ENCODE measurements at places on chromosomes 7 and 10.
A peak's percentile ranks its signal among the peaks of the same experiment; 100 is the strongest.

- DNase-seq: peak; percentile 49
- H3K4me3 ChIP-seq: no peak overlapping the region
- H3K27me3 ChIP-seq: no peaks in the 10 kb centered on the region
- H3K4me1 ChIP-seq: no peaks in the 10 kb centered on the region
These were observed 6.9 kb downstream of the MMD2 start for GRCh38 chr7:4951903-4952636.

GRCh38 chr7:95471071-95471470, 14.7 kb upstream of the ASB4 start:
- no peak overlapping the region for H3K4me3 ChIP-seq
- H3K27ac ChIP-seq: no peak overlapping the region
- H3K4me1 ChIP-seq: peaks cover 4% of the 10 kb centered on the region
- no peaks in the 10 kb centered on the region for H3K27me3 ChIP-seq
- H3K36me3 ChIP-seq: no peaks in the 10 kb centered on the region
- DNase-seq: no peak

DNA sequence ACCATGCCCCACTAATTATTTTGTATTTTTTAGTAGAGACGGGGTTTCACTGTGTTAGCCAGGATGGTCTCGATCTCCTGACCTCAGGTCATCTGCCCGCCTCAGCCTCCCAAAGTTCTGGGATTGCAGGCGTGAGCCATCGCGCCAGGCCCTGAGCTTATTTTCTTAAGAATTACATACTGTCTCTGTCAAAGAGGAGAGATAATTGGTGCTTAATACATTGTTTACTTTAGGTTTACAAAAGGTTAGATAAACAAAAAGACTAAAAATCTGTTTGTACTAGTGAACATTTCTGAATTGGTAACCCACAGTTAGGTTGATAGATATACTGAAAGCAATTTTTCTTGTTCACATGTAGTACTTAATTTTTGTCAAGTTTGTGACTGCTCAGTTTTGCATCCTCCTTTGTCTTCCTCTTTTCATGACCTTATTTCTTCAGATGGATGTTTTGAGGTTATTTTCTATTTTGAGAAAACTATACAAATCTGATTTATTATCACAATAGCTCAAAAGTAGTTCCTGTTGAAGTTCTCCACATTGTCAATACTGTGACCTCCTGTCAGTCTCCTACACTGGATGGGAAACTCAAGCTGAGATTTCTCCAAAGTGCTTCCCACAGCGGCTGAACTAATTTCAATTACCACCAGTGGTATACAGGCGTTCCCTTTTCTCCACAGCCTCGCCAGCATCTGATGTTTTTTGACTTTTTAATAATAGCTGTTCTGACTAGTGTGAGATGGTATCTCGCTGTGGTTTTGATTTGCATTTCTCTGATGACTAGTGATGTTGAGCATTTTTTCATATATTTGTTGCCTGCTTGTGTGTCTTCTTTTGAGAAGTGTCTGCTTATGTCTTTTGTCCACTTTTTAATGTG, 22.5 kb downstream of the HHEX start:
- no peak overlapping the region for H3K27ac ChIP-seq
- DNase-seq: no peak
- no peaks in the 10 kb centered on the region for H3K27me3 ChIP-seq
- H3K36me3 ChIP-seq: no peaks in the 10 kb centered on the region
- H3K4me1 ChIP-seq: no peaks in the 10 kb centered on the region

GRCh38 chr10:47249881-47250280, 50.1 kb upstream of the GDF10 start:
- H3K36me3 ChIP-seq: no peaks in the 10 kb centered on the region
- no peaks in the 10 kb centered on the region for H3K27me3 ChIP-seq
- DNase-seq: no peak
- no peak overlapping the region for H3K27ac ChIP-seq

GRCh38 chr7:151448261-151449252, 8.6 kb upstream of the CRYGN start:
- peak; percentile 90 for DNase-seq
- peaks cover 5% of the 10 kb centered on the region for H3K4me1 ChIP-seq
- no peaks in the 10 kb centered on the region for H3K27me3 ChIP-seq
- H3K36me3 ChIP-seq: no peaks in the 10 kb centered on the region
- peak overlapping the region; percentile 57 for H3K4me3 ChIP-seq
- H3K27ac ChIP-seq: peak overlapping the region; percentile 74

- no peaks in the 10 kb centered on the region for H3K27me3 ChIP-seq
- H3K36me3 ChIP-seq: no peaks in the 10 kb centered on the region
- H3K4me3 ChIP-seq: no peak overlapping the region
- peaks cover 7% of the 10 kb centered on the region for H3K4me1 ChIP-seq
These were observed 5.3 kb upstream of the GIMAP5 start for GRCh38 chr7:150731916-150732315.

GRCh38 chr7:44278451-44279161, 46.8 kb downstream of the CAMK2B start:
- no peaks in the 10 kb centered on the region for H3K27me3 ChIP-seq
- H3K4me1 ChIP-seq: no peaks in the 10 kb centered on the region
- no peak overlapping the region for H3K27ac ChIP-seq
- H3K36me3 ChIP-seq: no peaks in the 10 kb centered on the region
- H3K4me3 ChIP-seq: no peak overlapping the region
- DNase-seq: peak; percentile 12

DNA sequence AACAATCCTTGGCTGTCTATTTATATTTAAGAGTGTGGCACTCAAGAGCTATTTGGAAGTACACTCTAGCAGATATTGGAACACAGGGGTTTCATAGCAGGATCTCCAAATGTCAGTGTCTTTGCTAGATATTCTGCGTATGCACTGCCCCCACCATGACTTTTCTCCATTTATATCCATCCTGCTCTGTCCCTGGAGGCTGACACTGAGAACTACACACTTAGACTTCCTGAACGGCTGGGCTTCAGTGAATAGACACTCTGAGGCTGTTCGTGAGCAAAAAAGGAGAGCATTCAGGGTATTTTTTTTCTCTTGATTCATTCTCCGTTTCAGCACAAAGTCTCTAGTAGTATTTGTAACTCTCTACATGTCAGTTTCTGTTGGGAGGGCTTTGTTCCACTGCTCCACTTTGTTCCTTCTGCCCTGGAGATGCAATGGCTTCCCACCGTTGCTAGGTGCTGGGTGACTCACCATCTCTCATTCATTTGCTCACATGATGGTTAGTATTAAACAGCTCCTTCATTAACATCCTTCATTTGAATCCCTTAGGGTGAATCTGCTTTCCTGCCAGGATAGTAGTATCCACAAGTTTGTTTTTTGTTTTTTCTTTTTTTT, 155.9 kb upstream of the SLC13A1 start:
- H3K27ac ChIP-seq: no peak overlapping the region
- no peak overlapping the region for H3K4me3 ChIP-seq
- DNase-seq: no peak
- H3K27me3 ChIP-seq: no peaks in the 10 kb centered on the region

- no peaks in the 10 kb centered on the region for H3K27me3 ChIP-seq
- H3K27ac ChIP-seq: no peak overlapping the region
- no peaks in the 10 kb centered on the region for H3K4me1 ChIP-seq
These were observed 36.3 kb upstream of the NOBOX start for GRCh38 chr7:144439717-144440205.

GRCh38 chr10:25804505-25804904, 129.5 kb upstream of the MYO3A start:
- no peak overlapping the region for H3K27ac ChIP-seq
- DNase-seq: no peak
- no peaks in the 10 kb centered on the region for H3K36me3 ChIP-seq
- no peaks in the 10 kb centered on the region for H3K27me3 ChIP-seq
- H3K4me1 ChIP-seq: no peaks in the 10 kb centered on the region
- H3K4me3 ChIP-seq: no peak overlapping the region

DNA sequence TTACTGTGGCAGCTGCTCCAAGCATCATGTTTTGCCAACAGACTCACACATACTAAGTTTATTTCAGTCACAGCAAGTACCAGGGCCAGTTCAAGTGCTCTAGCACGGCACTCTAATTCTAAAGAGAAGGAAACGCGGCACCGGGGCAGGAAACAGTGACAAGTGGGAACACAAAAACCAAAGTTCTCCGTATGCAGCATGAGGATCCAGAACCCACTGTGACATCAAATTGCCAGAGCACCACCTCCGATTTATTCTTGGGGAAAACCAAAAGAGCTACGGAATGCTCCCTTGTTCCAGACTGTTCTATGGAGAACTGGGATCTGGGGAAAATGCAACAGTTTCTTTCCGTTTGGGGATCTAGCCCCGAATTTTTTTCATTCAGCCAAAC, 448 bp upstream of the PTER start:
- no peaks in the 10 kb centered on the region for H3K27me3 ChIP-seq
- no peak for DNase-seq
- H3K36me3 ChIP-seq: no peaks in the 10 kb centered on the region

- no peaks in the 10 kb centered on the region for H3K27me3 ChIP-seq
- H3K4me3 ChIP-seq: no peak overlapping the region
- H3K4me1 ChIP-seq: no peaks in the 10 kb centered on the region
- no peak overlapping the region for H3K27ac ChIP-seq
- H3K36me3 ChIP-seq: no peaks in the 10 kb centered on the region
- no peak for DNase-seq
These were observed 8.5 kb upstream of the BAG3 start for GRCh38 chr10:119642556-119643111.

GRCh38 chr10:62043421-62044021, 142.0 kb downstream of the ARID5B start:
- H3K27me3 ChIP-seq: no peaks in the 10 kb centered on the region
- H3K27ac ChIP-seq: peak overlapping the region; percentile 47
- H3K4me3 ChIP-seq: no peak overlapping the region

GRCh38 chr7:14691597-14692203, 210.9 kb downstream of the DGKB start:
- peak; percentile 28 for DNase-seq
- H3K27me3 ChIP-seq: no peaks in the 10 kb centered on the region
- no peaks in the 10 kb centered on the region for H3K4me1 ChIP-seq
- H3K27ac ChIP-seq: no peak overlapping the region

- H3K27ac ChIP-seq: no peak overlapping the region
- H3K27me3 ChIP-seq: no peaks in the 10 kb centered on the region
- H3K4me3 ChIP-seq: no peak overlapping the region
- no peak for DNase-seq
- no peaks in the 10 kb centered on the region for H3K36me3 ChIP-seq
These were observed 140.6 kb downstream of the KCNMA1 start for GRCh38 chr10:77496941-77497420.

DNA sequence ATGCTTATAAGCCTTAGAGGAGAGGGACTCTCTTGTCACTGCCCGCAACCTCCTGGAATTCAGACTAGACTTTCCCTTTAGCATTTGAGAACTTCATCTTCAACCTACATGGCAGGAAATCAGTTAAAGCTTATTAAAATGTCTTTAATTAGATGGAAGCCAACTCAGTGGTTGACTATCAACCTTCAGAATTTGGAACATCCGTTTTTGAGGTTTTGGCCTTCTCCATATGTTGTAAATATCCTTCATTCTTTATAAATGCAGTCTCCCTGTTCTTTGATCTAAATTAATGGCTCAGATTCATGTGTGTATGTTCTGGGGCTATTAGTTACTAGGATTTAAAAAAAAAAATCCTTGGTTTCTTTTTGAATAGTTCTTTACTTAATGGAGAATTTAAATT, 85.0 kb downstream of the ANKRD61 start:
- H3K4me1 ChIP-seq: no peaks in the 10 kb centered on the region
- no peaks in the 10 kb centered on the region for H3K27me3 ChIP-seq
- peaks cover 7% of the 10 kb centered on the region for H3K36me3 ChIP-seq
- no peak overlapping the region for H3K4me3 ChIP-seq
- no peak overlapping the region for H3K27ac ChIP-seq

DNA sequence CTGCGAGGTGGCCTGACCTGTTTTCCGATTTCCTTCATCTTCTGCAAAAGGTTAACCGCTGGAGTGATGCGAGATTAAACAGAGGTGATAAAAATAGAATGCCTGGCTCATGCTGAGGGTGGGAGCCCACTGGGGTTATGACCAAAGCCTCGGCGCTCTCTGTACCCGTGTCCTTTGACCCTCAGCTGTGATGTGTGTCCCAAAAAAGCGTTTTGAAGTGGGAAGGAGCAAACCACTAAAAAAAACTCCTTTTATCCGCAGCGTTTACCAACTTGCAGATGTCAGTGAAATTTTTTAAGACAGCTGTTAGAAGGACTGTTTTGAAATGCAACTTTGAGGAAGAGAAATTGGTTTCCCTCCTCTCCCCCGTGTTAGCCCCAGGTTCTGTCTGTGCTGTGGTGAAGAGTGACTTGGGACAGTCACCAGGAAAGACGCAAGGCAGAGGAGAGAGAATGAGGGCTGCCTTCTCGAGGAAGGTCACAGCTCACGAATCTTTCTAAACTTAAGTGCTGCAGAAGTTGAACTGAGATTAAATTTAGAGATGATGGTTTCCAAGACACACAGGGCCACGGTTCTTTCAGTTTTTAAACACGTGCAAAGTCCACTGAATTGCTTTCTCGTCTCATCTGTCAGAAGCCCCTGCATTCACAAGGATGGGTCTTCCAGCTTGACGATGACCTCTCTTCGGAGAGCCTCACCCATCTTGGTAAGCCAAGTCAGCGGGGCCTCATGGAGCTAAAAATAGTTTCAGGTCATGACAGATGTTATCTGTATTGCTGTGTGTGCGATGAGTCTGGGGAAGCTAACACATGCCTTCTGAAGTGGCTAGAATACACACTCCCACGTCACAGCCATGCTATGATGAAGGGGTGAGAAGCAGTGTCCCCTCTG, 27.6 kb downstream of the AMZ1 start:
- peaks cover 14% of the 10 kb centered on the region for H3K4me1 ChIP-seq
- no peak overlapping the region for H3K27ac ChIP-seq
- no peaks in the 10 kb centered on the region for H3K27me3 ChIP-seq
- DNase-seq: no peak
- H3K36me3 ChIP-seq: no peaks in the 10 kb centered on the region

- no peak overlapping the region for H3K27ac ChIP-seq
- H3K4me1 ChIP-seq: no peaks in the 10 kb centered on the region
- no peaks in the 10 kb centered on the region for H3K27me3 ChIP-seq
- no peak overlapping the region for H3K4me3 ChIP-seq
These were observed 116.8 kb downstream of the MGMT start for GRCh38 chr10:129583831-129584230.

DNA sequence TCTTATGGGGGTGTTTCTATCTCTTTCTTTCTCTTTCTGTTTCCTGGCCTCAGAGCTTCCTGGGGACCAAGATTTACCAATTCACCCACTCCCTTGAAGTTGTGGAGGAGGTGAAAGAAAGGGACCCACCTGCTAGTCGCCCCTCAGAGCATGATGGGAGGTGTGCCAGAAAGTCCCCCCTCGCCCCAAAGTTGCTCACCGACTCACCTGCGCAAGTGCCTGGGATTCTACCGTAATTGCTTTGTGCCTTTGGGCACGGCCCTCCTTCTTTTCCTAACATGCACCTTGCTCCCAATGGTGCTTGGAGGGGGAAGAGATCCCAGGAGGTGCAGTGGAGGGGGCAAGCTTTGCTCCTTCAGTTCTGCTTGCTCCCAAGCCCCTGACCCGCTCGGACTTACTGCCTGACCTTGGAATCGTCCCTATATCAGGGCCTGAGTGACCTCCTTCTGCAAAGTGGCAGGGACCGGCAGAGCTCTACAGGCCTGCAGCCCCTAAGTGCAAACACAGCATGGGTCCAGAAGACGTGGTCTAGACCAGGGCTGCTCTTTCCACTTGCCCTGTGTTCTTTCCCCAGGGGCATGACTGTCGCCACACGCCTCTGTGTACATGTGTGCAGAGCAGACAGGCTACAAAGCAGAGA, 12.2 kb downstream of the AQP1 start:
- no peaks in the 10 kb centered on the region for H3K27me3 ChIP-seq
- H3K4me3 ChIP-seq: no peak overlapping the region
- H3K27ac ChIP-seq: peak overlapping the region; percentile 88
- H3K4me1 ChIP-seq: peaks cover 63% of the 10 kb centered on the region
- peaks cover 78% of the 10 kb centered on the region for H3K36me3 ChIP-seq

Measured in upper lobe of left lung (tissue), 6 donors.